ENCODE measurements at places on chromosomes 16 and 17.

GRCh38 chr17:44793885-44794842 is 35.4 kb downstream of the ADAM11 start:
- DNase-seq, result no peak

DNA sequence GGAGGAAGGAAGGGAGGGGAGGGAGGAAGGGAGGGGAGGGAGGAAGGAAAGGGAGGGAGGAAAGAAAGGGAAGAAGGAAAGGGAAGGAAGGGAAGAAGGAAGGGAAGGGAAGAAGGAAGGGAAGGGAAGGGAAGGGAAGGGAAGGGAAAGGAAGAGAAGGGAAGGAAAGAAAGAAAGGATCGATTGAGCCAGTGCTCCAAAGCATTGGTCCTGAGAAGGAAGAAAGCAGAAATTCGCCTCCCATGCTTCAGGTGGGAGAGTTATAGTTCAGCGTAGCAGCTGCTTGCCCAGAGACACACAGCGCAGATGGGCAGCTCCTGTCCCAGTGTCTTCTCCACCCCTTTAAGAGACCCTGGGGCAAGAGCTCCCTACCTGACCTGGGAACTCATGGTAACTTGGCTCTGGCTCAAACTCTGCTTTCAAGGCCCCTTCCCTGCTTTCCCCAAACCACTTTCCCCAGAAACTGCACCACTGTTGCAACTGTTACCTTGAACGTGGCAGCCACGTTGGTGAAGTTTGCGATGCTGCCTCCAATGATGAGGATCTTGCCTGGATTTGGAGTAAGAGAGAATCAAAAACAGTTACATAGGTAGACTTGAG is 14.4 kb downstream of the ACLY start:
- DNase-seq, result no peak

DNA sequence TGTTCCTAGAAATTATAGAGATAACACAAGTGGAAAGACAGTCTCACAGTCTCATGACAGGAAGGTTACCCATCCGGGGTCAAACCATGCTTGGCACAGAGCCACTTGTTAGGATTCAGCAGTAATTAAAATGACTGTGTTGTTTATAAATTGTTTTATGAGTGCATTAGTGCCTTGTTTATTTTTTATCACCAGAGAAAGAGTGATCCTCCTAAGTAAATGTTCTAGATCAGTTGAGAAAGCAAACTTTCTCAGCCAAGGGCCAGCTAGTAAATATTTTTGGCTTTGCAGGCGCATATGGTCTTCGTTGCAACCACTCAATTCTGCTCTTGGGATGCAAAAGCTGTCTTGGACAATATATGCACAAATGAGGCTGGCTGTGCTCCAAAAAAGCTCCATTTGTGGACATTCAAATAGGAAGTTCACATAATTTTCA is 253.9 kb upstream of the CACNG5 start:
- peak; percentile 86 for DNase-seq

GRCh38 chr17:18300725-18301480 is 13.9 kb downstream of the TOP3A start:
- no peak for DNase-seq

DNA sequence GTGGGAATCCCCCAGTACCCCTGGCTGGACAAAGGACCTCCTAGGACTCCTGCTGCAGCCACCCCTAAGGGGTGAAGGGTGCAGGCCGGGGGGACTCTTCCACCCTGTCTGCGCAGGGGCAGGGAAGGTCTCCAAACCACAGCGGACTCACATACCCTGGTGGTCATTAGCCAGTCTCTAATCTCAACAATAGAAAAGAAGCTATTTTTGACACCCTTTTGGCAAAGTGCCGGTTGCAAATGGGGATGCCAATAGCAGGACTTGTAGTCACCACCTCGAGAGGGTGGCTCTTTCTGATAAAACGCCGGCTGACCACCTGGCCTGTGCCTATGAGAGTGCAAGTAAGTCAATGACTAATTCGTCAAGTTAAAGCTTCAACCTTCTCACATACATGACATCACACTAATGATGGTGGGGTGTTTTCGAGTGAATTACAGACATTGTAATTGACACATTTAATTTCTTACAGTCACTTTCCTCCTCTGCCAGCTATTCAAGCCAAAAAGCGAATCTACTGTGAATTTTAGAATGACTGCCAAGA is 23.1 kb upstream of the DNAH17 start:
- no peak for DNase-seq

DNA sequence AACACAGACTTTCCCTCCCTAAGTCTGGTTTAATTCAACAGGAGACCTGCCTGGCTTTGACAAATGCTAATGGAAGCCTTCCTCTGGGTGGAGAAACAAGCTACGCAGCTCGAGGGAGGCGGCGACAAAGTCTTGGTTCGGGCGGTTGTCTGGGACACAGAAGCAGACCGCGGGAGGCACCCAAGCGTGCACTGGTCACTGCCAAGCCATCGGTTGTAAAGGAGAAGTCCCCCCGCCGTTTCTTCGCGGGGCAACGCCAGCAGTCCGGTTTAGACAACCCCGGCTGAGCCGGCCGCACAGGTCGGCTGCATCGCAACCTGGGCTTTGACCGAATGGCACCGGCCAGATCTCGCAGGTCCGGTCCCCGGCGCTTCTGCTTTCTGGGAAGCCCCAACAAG is 586 bp downstream of the GLYR1 start:
- DNase-seq, result no peak

DNA sequence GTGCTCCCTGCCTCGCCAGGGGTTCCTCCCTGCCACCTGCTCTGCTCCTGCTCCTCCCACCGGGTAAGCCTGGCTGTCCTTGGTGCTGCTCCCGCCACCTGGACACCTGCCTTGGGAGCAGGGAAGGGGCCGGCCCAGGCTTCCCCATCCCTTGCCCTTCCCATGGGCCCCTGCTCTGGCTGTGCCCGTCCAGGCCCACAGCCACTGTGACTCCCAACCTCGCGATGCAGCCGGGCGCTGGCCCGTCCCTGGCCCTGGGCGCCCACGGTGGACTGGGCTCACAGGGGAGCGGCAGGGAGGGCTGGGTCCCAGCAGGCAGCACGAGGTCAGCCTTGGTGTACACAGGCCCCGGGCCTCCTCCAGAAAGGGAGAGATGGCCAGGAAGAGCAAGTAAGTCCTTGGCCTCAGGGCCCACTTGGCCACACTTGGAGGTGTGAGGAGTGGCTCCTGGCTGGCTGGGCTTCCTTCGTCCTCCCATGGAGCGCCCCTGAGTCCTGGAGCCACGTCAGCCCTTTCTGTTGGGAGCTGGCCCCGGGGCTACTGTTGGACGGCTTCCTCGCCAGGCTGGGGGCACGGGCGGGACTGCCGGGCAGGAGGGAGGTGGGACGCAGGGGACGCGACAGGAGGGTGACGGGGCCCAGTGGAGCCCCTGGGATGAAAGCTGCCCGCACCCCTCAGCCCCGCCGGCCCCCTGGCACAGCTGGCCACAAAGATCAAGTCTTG is 15.3 kb downstream of the ENGASE start:
- no peak for DNase-seq

DNA sequence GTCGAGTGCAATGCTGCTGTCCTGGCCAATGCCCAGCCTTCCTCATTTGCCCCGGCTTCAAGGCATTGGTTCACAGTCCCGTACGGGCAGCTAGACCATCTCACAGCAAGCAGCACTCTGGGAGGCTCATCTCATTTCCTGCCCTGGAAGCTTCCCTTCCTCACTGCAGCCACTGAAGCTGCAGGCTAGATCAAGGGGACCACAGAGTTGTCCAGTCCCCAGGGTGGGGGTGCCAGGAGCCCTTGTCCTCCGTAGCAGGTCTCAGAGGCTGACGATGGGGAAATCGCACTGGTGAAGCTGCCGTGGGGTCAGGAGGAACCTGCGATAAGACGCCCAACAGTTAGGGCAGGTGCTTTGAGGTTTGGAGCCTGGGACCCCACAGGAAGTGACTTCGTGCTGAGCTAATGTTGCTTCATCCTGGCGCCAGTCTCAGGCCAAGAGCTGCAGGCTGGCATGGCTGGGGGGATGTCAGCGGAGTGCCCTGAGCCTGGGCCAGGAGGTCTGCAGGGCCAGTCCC is at the start of gene SPNS3:
TSS of gene SPNS3 (plus strand) at position 426 of the 517 bp plus-strand sequence. CDS start at position 454, 28 bp downstream.
- no peak for DNase-seq

GRCh38 chr17:38536661-38537060 is 69.1 kb downstream of the SRCIN1 start:
- no peak for DNase-seq

DNA sequence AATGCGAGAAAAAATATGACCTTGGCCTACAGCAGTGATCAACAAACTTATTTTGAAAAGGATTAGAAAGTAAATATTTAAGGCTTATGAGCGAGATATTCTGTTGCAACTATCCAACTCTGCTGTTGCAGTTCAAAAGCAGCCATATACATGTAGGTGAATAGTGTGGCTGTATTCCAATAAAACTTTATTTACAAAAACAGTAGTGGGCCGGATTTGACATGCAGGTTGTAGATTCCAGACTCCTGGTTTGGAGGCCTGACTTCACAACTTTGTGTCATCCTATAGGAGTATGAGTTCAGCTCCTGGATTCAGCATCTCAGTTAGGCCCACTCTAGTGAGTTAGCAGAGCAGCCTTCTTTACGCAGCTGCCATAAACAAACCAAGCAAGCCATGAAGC is 386.3 kb downstream of the CDH13 start:
- DNase-seq, result no peak

- no peak for DNase-seq
These were observed 625.1 kb downstream of the HS3ST4 start for GRCh38 chr16:26316683-26317464.

DNA sequence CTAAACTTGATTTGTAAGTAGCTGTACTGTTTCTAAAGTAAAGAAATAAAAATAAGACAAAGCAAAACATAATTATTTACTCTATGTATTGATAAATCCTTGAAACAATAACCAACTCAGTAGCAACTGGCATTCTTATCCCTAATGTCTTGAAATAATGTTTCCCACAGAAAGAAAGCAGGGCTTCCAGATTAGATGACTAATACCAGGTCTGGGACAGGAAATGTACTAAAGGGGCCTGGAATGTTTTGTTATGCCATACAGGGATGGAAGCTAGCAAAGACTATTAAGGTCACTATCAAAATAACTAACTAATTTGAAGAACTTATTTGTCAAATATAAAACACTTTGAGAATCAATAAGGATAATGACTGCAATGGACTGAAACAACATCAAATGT is 82.1 kb downstream of the CFDP1 start:
- DNase-seq, result no peak
